AG09309 (cell line): ENCODE measurements at places on chromosomes 3 and 15.
A peak's percentile ranks its signal among the peaks of the same experiment; 100 is the strongest.

DNA sequence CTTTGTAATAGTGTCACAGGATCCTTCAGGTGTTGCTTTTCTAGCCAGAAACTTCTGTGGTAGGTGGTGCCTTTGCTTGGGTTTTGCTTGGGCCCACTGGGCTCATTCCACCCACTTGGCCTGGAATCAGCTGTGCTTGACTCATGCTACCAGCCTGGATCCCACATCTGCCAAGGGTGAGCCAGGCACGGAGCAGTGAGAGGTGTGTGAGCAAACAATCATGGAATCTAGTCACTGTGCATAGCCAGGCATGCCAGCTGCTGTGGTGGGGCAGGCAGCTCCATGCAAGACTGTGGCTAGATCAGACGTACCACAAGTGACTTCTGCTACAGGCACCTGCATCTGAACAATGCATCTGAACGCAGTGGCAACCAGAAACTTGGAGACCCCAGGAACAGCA lies 275.9 kb downstream of the UBE2E2 start:
- no peak for DNase-seq

- DNase-seq: no peak
These were observed 91.1 kb upstream of the SLC24A5 start for GRCh38 chr15:48029642-48030041.

DNA sequence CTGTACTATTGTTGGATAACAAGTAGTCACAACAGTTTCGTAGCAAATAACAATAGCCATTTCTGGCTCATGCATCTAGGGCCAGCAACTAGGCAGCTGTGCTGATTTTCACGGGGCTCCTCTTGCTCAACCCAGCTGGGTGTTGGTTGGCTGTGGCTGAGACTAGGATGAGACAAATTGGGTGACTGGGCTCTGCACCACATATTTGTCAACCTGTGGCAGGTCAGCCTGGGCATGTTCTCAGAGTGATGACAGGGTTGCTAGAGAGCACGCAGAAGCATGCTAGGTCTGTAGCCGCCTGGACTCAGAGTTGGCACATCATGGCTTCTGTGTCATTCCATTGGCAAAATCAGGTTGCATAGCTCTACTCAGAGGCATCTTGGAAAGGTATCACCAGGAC lies 175.9 kb downstream of the OTOL1 start:
- DNase-seq: no peak

DNA sequence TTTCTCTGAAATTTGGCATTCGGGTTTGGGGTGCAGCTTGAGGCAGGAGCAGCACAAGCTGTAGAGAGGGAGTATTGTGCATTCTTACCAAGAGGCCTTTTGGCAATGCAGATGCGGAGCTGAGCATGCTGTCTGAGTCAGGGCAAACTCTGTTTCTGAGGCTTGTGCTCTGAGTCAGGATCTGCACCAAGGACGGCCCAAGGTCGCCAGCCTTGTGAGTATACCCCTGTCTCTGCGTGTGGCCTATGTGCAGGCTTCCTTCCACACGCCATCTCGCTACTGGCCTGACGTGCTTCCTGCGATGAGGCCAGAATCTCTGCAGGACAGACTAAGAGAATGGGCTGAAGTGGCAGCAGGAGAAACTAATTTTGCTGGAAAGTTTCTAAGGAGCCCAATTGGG lies 83.8 kb upstream of the ROPN1 start:
- DNase-seq: no peak

DNA sequence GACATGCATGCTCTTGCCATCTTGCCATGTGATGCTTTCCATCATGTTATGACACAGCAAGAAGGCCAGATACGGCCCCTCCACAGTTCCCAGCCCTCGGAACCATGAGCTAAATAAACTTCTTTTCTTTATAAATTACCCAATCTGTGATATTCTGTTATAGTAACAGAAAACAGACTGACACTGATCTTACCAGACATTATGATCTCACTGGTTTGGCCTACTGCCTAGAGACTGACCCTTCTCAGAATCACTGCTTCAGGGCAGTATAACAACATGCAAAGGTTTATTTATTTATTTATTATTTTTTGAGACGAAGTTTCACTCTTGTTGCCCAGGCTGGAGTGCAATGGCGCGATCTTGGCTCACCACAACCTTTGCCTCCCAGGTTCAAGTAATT lies 14.0 kb downstream of the ZNF619 start:
- no peak for DNase-seq

DNA sequence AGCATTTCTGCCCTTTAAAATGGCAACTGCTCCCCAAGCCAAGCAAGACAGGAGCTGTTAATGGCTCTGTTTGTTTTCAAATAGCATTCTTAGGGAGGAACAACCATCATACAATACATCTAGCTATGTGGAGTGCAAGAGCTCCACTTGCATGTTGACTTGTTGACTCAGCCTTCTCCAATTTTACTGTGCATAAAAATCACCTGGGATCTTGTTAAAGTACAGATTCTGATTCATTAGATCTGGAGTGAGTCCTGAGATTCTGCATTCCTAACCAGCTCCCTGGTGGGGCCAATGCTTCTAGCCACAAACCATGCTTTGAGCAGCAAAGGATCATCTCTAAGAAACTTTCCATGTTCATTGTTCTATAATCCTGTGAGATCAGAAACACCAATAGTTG lies 171.4 kb downstream of the THRB start:
- no peak for DNase-seq

DNA sequence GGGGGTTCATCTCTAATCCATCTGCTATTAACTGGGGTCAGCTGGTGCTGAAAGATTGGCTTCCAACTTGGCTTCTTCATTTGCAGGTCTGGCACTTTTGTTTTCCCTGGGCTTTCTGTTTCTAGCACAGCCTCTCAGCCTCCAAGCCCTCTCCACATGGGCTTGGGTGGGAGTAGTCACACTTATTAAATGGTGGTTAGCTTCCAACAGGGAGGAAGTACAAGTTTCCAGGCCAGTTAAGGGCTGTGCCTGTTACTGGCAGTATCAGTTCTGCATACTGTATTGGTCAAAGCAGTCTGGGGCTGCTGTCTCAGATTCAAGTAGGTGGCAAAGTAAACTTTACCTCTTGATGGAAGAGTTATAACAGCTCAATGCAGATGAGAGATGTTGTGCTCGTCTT lies 627.1 kb upstream of the CCDC54 start:
- no peak for DNase-seq

DNA sequence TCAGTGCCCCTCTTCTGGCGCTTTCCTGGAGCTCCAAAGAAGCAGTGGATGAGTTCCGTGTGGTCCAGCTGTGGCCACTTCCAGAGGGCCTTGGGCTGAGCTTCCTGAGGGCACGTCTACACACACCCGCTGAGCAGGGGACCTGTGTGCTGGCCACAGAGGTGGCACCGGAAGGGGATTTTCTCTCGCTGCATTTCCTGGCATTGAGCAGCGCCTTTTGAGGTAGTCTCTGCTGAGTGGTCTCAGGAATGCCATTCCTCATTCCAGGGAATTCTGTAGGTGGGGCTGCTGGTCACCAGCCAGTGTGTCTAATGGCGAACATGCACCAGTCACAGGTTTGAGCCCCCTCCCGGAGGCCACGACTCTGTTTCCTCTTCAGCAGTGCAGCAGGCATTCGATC lies 48.1 kb downstream of the AMOTL2 start:
- no peak for DNase-seq

- DNase-seq: peak; percentile 4
These were observed 323.5 kb upstream of the ROPN1 start for GRCh38 chr3:124315215-124316033.

- DNase-seq: no peak
These were observed 139.8 kb downstream of the RPL22L1 start for GRCh38 chr3:170730071-170730812.

GRCh38 chr3:25572919-25573385 lies 91.8 kb downstream of the TOP2B start:
- no peak for DNase-seq

GRCh38 chr3:133996996-133997395 lies 32.7 kb downstream of the SLCO2A1 start:
- DNase-seq: no peak

GRCh38 chr3:81707996-81708395 lies 53.4 kb downstream of the GBE1 start:
- no peak for DNase-seq

DNA sequence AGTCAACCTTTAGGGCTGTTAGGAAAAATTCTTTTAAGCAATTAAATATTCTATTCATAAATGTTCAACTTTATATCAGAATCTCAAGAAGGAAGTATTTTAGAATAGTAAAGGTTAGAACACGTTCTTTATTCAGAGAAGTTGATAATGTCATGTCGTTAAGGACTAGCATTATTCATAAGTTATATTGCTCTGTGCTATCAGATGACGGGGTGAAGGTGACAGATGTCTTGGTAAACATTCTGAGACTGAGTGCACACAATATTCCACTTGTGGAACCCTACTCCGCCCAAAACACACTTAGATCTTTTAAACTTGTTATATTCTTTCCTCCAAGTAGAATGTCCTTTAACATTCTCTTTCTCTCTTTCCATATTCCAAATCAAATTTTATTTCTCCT lies 7.9 kb downstream of the AP4E1 start:
- DNase-seq: no peak

- DNase-seq: no peak
These were observed 30.0 kb downstream of the CCNL1 start for GRCh38 chr3:157129803-157130466.

DNA sequence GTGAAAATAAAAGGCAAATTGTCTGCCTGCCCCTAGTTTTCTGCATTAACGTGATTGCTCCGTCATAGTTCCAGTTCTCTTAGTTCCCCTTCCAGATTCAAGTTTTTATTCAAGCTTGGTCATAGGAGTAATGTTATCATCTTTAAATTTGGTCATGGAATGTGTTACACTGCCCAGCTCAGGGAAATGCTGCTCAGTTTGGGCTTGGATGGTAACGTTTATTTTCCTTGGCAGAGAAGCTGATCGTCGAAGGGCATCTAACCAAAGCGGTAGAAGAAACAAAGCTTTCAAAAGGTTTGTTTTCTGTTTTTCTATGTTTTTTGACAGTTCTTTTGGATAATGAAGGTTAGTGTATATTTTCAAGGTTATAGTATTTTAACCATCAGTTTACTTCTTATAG lies 118.4 kb upstream of the FLNB start:
- no peak for DNase-seq

- peak; percentile 64 for DNase-seq
These were observed 29.6 kb downstream of the CHAC1 start for GRCh38 chr15:40982855-40983254.

DNA sequence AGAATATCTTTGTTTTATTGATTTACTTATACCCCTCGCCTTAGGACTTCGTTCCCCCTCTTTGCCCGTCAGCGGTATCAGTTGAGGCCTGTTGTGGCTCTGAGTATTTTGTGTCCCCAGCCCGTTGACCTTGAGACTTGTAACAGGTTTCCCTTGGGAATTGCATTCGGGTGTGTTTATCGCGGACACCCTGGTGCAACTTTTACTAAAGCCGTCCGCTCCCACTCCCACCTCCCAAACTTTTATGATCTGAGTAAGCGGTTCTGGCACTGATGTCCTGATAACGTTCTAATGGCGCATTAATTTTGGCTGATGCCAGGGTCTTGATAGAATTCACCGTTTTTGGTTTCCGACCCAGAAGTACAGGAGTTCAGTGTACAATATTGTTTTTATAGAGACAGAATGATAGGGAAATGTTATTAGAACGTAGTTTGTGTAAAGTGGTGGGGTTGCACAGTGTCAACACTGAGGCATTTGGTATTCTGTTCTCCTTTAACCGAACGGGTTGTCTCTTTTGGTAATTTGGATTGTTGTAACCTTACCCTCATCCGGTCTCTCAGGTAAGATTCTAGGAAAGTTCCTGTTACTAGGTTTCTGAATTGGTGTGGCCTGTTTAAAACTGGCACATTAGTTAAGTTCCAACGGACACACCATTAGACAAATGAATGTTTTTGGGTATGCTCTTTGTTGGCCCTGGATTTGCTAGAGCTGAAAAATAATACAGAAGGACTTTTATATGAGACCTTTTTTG lies 47.8 kb downstream of the OIP5 start:
- no peak for DNase-seq

GRCh38 chr3:72458375-72458774 lies 389.9 kb downstream of the SHQ1 start:
- DNase-seq: no peak

- DNase-seq: no peak
These were observed 39.7 kb downstream of the SRGAP3 start for GRCh38 chr3:9209777-9210176.

DNA sequence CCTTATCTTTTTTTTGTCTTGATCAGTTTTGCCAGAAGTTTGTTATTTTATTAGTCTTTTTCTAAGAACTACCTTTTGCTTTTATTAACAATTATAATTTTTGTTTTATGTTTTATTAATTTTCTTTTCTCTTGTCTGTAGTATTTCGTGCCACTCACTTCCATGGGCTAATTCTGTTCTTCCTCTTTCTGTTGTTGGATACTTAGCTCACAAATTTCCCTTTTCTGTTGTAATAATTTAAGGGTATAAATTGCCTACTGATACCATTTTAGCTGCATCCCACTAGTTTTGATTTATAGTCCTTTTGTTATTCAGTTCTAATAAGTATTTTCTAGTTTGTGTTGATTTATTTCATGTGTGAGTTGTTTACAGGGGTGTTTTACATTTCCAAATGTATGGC lies 48.6 kb downstream of the SNRK start:
- DNase-seq: no peak
